ENCODE measurements at places on chromosomes 2 and 18.

GRCh38 chr18:9869715-9870430, 15.9 kb upstream of the TXNDC2 start:
- peak; percentile 28 for DNase-seq

DNA sequence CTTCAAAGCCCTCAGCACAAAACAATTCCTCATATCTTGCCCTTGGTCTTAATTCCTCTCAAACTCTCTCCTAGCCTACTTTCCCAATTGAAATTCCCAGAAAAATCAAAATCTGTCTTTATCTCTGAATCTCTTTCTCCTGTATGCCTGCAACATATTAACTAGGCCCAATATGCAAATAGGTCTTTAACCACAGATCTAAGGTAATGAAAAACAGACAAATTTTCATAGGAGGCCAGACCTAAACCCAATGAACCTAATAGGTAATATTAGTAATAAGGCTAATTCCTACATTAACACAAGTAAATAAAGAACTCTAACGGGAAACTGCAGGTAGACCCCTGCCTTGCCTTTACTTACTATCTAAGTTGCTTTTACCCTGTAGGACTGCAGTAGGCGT, 41.4 kb downstream of the WDR33 start:
- DNase-seq, result no peak

GRCh38 chr18:54736981-54737380, 91.3 kb upstream of the RAB27B start:
- DNase-seq, result no peak

GRCh38 chr2:166334805-166335204, 40.9 kb downstream of the SCN9A start:
- no peak for DNase-seq

GRCh38 chr2:53640466-53640865, 127.1 kb upstream of the CHAC2 start:
- no peak for DNase-seq

DNA sequence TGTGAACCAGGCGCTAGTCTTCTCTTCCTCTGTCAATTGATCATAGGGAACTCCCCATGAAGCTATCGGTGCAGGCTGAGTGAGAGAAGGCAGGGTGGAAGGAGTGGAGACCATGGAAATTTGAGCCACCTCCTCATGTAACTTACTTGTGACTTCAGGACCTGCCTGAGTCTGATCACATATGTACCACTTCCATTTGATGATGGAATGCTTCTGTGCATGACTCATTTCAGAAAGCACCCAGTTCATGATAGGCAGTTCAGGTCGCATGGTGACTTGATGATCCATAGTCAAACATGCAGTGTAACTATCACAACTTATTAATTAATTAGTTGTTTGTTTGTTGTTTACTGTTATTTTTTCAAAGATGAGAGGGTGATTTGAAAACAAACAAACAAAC, 1296.7 kb downstream of the SUCLG1 start:
- DNase-seq, result no peak

GRCh38 chr18:55587418-55588110, 428 bp downstream of the TCF4 start:
- no peak for DNase-seq

GRCh38 chr2:99824758-99825157, 317.6 kb downstream of the AFF3 start:
- DNase-seq, result no peak

- DNase-seq, result peak; percentile 86
Measured at GRCh38 chr2:201532686-201533304, 81.3 kb downstream of the STRADB start.

- no peak for DNase-seq
Measured at GRCh38 chr2:144513388-144514101, 6.4 kb downstream of the ZEB2 start.

Measured in activated CD4-positive, alpha-beta T cell treated with anti-CD3 and anti-CD28 coated beads, Interleukin-2, Interleukin-4, amounts not matched to agents 100 ng/mL and 50 ng/mL, durations not matched to agents 16 hours and 8 hours (primary cell).